Stimulated activated CD8-positive, alpha-beta memory T cell treated with anti-CD3 and anti-CD28 coated beads, Interleukin-15, amount 100 ng/mL, for 48 hours (primary cell): ENCODE measurements at places on chromosomes 4 and X.

- no peak for DNase-seq
Observed at GRCh38 chrX:20451929-20452328, 185.2 kb upstream of the RPS6KA3 start.

- DNase-seq: no peak
Observed at GRCh38 chr4:118034053-118034785, at the start of gene NDST3. TSS of gene NDST3 (plus strand) at chr4:118034486. CDS start at chr4:118053911, 19,425 bp downstream.

DNA sequence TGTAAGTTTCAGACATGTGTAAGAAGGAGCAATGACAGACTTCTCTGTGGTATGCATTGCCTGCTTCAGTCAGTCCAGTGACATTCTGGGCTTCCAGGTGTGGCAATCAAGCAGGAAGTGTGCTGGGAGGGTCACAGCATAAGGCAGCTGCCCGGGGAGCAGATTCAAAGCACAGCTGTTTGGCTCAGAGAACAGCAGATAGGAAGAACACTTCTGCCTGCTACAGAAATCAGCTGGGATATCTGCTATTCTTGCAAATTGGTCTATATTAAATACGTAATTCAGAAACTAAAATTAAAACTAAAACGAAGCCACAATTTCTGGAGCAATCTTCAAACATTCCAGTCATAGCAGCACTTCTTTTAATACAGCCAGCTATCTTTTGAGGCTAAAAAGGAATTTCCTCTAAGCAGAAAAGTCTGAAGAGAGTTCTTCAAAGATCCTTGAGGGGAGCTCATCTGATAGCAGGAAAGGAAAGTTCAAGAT, 47.5 kb upstream of the GALNT7 start:
- no peak for DNase-seq

GRCh38 chr4:162706632-162707031, 460.1 kb downstream of the NAF1 start:
- DNase-seq: no peak

- DNase-seq: no peak
Observed at GRCh38 chr4:30721185-30722091, 1.3 kb downstream of the PCDH7 start.

DNA sequence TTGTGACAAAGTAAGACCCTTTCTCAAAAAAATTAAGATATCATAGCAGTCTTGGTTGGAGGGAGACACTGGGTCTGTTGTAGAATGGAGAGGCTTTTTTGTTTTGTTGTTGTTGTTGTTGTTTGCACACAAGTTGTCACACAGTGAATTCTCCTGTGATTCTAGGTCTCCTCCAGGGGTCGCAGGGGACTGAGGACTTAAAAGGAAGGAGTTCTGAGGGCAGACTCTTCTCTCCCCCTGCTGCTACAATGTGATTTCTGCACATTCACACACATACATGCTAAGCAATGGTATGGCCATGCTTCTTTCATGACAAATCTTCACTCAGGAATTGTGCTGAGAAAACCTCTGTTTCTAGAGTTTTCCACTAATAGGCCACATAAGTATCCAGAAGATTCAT, 71.1 kb downstream of the ZNF732 start:
- no peak for DNase-seq

DNA sequence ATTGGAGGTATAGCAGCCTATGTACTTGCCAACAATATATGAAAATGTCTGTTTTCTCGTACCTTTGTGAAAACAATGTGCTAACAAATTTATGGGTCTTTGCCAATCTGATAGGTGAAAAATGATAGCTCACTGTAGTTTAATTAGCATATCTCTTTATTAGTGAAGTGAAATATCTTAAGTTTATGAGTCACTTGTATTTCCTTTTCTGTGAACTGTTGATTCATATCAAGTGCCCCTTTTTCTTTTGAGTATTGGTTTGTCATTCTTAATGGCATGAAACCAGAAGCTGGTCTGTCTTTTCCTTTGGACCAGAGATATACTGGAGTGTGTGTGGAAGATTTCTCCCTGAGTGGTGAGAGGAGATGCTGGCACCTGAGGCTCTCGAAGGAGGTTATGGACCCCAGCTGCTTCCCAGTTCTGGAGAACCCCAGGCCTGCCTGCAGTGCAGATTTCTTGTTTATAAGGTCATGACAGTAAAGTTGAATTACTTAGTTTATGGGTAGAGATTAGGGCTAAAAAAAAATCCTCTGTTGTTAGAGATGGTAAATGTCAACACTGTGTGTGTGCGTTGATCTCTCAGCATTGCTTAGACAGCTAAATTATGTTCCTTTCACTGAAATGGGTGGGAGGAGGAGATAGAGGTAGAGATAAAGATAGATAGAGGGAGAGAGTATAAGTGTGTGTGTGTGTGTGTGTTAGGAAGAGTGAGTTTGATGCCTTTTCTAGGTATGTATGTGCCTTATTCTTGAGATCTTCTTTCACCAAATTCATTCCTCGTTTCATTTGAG, 89.9 kb downstream of the REPS2 start:
- no peak for DNase-seq

- DNase-seq: no peak
Observed at GRCh38 chr4:37827802-37828321, 1.4 kb downstream of the PGM2 start.

DNA sequence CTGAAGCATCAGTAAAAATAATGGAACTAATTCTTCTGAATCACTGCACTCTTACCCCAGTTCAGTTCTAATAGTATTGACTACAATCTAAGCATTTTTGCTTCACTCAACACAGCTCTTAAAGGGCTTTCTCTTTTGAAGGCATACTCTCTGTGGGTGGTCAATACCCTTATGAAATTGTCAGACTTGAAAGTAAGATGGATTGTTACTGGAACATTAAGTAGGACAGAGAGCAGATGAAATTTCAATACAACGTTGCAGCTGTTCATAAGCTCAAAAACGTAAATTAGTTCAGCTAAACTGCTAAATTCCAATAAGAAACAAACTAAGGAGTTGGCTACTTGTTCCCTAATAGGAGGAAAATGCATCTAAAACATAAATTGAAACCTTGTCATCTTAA, 352.3 kb upstream of the TENM3 start:
- DNase-seq: no peak

GRCh38 chr4:74830928-74831327, 36.6 kb upstream of the BTC start:
- no peak for DNase-seq

GRCh38 chr4:84879651-84880200, 86.8 kb downstream of the WDFY3 start:
- DNase-seq: no peak

DNA sequence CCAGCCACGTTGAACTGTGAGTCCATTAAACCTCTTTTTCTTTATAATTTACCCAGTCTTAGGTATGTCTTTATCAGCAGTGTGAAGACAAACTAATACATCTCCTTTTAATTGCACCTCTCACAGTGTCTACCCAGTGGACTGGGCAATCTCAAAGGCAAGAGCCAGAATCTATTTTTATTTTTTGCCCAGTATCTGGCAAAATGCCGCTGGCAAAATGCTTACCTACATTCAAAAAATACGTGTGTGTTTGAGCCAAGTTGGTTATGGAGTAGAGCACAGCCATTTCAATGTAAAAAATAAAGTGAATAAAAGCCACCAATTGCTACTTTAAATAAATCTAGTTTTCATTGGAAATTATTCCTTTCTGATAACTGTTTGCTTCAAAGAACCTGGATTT, 199.9 kb downstream of the GC start:
- DNase-seq: no peak

DNA sequence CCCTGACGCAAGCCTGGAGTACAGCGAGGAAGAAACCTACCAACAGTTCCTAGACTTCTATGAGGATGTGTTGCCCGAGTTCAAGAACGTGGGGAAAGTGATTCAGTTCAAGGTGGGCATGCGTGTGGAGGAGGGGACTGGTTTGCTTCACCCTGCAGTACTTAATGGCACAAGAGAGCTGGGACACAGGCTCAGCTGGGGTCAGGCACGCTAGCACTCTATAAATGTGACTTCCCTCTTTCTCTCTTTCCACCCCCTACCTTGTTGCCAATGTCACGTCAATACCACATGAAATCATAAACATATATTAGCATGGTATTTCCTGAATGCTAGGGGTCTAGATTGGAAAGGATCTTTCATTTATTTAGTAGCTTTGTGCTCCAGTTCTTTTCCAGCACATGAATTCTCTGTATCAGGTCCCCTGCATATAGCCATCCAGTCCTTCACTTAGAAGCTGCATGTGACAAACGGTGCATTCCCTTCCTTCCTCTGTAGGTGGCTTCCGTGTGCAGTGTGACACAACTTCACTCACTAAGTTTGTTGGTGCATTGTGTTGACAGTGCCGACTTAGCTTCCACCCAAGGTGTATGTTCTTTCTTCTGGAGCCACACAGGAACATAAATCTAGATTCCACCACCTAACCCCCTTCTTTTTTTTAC, 25.6 kb downstream of the ZRSR2 start:
- DNase-seq: no peak

DNA sequence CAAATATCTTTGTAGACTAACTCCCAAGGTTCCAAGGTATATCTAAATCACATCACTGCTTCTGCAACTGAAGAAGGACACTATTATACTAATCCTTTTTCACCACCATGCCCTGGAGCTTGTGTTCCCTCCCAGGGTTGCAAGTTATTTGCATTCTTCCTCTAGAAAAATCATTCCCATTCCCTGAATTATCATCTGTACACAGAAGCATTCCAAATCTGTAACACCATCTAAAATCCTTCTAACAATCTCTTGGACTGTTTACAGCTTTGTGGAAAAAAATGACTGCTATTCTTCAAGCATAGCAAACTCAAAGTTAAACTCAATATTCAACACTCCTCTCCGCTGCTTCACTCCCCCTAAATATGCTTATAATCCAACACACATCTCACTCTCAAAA, 1570.8 kb upstream of the ADGRL3 start:
- no peak for DNase-seq

DNA sequence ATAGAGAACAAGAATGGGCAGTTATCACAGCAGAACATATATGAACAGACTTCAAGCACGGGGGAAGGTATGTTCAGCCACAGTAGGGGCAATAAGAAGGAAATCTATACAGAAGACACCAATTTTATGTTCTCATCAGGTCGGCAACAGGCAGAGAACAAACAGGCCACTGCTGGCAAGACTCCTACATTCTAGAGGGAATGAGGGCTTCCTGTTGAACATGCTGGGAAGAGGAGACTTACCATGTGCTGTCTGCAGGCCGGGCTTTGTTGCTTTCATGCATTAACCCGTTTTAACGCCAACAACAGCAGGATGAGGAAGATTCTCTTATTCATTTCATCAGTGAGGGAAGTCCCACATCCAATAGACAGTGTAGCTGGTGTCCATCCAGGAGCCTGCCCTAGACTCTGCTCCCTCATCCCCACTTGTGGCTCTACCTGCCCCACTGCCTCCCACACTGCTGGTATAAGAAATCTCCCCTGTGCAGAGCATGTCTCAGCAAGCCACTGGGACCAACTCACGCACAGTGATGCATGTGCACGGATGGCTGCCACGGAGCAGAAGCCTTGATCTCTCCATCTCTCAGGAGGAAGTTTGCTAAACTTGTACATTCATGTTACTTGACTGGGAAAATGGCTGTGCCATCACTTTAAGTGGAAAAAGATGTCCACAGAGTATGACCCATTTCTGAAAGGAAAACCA, 84.5 kb downstream of the ACOX3 start:
- no peak for DNase-seq

DNA sequence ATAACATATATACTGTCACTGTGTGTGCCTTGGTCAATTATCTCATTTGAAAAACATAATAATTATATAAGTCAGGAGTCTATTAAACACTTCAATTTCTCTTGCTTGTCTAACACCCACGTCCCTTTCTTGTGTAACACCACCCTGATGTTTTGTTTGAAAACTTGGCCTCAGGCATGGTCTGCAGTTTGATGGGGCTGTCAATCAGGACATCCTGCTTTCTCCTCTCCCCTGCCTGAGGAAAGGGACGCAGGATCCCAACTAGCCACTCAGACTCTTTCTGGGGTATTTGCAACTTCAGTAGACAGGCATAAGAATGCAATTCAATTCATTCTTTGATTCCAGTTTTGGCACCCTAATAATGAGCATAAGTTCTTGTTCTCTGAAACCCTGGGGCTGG, 48.8 kb downstream of the DKK2 start:
- DNase-seq: no peak
